ENCODE measurements at places on chromosomes 2 and 18.
A peak's percentile ranks its signal among the peaks of the same experiment; 100 is the strongest.

DNA sequence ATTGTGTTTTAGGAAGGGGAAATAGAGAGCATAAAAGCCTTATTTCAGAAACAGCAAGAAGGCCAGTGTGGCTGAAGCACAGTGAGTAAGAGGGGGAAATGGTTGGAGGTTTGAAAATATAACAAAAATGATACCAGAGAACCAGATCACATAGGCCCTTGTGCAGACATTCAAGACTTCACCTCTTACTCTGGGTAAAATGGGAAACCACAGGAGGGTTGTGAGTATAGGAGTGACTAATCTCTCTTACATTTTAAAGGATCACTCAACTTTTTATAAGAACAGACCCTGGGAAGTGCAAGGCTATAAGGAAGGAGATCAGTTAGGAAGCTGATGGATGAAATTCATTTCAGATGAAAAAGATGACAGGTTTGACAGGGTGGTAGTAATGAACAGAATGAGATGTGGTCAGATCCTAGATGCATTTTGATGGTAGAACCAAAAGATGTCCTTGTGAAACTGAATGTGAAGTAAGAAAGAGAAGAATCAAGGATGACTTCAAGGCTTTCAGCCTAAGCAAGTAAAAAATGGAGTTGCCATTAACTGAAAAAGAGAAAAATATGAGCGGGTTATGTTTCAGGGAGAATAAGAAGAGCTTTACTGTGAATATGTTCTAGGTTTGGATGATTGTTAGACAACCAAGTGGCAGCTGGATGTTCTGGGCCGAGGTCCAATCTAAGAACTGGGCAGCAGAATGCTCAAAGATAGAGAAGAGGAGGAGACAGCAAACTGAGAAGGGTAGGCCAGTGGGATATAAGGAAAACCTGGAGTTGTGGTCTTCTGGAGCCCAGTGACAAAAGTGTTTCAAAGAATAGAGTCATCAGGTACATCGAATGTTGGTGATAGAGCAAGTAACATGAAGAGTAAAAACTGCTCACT, 65.1 kb downstream of the USP40 start:
- no peak for DNase-seq

DNA sequence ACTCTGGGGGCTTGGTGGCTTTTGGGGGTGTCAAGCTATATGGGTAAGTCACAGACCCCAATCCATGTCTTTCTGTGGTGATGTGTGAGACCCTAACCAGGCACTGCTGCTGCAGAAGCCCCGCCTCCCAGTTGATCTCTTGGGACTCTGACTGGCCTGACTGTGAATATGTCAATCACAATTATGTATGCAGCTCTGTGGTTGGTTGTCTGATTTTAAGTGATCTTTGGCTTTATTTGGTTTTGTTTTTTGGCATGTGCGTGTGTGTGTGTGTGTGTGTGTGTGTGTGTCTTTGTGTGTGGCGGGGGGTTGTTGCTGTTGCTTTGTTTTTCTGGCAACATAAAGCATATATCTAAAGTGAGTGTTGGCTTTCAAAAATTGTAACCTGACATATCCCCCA, 78.5 kb upstream of the GLS start:
- peak; percentile 86 for DNase-seq

DNA sequence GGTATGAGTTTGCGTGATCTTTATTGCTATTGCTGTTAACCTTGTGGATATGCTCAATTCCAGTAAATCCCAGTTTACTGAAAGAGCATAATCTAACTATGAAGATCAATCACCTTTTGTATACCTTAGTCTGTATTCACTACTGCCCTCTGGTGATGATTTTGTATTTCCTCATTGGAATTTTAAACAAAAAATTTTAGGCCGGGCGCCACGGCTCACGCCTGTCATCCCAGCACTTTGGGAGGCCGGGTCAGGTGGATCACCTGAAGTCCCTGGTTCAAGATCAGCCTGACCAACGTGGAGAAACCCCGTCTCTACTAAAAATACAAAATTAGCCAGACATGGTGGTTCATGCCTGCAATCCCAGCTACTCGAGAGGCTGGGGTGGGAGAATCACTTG, 5.1 kb downstream of the COMMD1 start:
- DNase-seq, result peak; percentile 19

DNA sequence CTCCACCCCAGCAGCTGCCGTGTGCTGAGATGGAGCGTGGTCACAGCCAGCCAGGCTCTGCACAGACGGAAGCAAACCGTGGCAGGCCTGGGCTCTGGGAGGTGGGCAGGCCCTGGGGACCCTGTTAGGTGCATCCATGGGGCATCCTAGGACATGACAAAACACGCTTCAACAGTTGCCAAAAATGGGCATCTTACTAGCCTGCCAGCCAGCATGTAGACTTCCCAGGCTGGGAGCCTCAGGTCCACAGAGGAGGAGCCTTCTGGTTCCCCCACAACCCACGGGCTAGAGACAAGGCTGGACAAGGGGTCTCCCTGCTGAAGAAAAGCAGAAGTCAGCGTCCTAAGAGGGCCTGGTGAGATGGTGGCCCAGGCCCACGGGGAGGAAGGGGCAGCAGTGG, 139.5 kb downstream of the HDAC4 start:
- no peak for DNase-seq

DNA sequence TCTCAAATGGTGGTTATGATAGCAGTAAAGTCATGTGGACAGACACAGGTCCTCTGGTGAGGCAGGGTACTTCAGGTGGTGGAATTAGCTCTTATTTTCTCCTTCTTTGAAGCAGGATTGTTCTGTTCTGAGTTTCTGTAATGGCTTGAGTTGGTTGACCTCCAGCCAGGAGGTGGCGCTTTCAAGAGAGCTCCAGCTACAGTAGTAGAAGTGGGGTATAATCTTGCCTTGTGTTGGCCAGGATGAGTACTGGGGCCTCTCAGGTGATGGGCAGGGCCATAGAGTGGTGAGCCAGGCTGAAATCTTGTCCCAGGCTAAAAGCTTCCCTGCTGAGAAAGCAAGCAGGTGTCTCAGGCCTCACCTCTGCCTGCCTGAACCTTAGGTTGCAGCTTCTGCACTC, 52.5 kb upstream of the CSRNP3 start:
- no peak for DNase-seq

DNA sequence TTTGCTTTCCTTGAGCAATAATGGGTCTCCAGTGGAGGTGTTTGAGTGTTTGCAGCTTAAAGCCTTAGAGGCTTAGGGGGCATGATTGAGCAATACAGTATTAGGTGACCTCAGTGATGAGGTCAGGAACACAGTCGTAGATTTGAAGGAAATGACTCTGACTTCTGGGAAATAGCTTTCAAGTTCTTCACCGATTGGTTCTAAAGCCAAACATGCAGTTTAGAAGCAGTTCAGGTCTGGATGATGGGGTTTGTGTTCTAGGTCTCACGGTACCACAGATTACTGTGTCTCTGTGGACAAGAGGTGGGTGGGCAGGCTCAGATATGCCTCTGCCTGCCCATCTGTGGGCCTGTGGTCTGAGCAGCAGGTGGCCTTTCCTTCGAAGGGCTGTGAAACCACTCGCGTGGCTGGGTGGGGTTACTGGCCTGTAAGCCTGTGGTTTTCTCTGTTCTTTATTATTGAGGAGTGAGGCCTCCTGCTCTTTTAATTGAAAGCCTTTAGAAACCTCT, 7.8 kb downstream of the MTHFD2 start:
- DNase-seq, result peak; percentile 4

DNA sequence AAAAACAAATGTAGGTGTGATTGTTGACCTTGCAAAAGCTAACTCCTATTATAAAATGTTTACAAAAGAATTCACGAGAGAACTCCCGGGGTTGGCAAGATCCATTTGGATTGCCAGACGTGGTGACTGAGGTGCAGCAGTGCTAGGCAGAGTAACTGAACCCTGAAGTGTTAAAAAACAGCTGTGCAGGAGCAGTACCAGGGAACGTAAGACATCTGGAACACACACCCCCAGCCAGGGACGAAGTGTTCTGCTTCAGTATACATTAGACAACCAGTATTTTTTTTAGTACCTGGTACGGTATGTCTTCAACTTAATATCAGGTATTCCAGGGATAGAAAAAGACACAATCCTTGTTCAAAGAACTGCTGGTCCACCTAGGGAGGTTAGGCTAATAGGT, 272.1 kb upstream of the EPAS1 start:
- DNase-seq, result no peak

- no peak for DNase-seq
Observed at GRCh38 chr2:213787869-213788268, 503.6 kb downstream of the SPAG16 start.

DNA sequence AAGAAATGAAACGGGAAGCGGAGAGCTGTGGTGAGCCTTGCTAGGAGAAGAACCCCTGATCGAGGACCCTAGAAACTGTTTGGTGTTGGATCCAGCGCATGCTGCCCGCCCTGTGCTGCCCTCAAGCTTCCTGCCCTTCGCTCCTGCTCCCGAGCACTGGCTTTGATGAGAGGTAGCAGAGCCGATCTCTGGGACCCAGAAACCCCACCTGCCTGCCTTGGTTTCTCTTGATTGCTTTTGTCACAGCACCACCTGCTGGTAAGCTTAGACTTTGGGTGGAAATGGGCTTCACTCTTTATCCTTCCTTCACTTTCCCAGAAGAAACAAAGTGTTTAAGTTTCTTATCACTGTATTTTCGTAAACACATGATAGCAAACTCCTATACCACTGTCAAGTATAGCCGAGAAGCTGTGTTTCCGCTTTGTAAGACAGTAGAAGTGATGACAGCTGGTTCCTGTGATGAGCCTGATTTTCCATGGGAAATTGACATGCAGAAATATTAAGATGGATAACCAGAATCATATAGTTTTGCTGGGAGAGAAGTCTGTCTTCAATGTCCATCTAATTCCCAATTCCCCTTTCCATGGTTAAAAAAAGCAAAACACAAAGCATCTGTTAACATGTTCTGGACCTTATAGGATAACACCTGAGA, 267.4 kb downstream of the PHLPP1 start:
- DNase-seq, result peak; percentile 73

- peak; percentile 75 for DNase-seq
Observed at GRCh38 chr2:97740590-97741182, 27.3 kb downstream of the ZAP70 start.

DNA sequence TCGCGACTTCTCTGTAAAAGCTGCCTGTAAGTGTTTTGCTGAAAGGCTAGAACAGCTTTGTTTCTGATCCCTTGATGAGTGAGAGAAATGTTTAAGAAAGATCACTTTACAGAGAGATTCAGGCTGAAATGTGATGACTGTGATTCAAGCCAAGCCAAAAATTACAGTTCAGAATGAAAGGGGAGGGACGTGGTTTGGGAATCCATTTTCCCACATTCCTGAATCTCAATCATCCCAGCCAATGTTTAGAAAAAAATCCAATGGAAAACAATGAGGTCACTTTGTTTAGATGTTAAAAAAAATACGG, 416.7 kb downstream of the ARHGAP15 start:
- DNase-seq, result no peak

GRCh38 chr2:8671802-8672201, 10.1 kb upstream of the ID2 start:
- no peak for DNase-seq

GRCh38 chr2:177204417-177204816, 8.2 kb upstream of the HNRNPA3 start:
- DNase-seq, result no peak

DNA sequence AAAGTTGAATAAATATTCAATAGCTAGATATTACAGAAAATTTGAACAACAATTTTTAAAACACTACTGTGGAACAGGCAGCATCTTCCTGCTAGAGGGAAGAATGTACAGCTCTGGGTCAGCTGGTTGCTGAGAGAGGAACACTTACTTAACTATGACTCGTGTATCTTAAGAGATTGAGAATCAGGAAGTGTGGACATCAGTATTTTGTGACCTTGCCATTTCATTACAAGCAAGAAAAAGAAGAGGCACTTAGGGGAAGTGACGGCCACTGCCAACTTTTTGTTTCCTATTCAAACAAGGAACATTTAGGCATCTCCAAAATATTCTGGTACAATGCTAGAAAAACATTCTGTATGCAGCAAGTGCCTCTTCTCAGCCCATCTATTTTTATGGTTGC, 45.9 kb downstream of the ITPRID2 start:
- peak; percentile 5 for DNase-seq

DNA sequence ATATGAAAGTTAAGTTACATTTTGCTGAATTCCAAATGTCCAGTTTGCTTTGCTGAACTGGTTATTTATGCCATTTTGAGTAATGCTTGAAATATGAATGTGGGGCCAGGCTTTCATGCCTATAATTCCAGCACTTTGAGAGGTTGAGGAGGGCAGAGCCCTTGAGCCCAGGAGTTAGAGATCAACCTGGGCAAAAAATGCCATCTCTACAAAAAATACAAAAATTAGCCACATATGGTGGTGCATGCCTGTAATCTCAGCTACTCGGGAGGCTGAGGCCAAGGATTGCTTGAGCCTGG, 101.2 kb upstream of the ITGA6 start:
- no peak for DNase-seq

DNA sequence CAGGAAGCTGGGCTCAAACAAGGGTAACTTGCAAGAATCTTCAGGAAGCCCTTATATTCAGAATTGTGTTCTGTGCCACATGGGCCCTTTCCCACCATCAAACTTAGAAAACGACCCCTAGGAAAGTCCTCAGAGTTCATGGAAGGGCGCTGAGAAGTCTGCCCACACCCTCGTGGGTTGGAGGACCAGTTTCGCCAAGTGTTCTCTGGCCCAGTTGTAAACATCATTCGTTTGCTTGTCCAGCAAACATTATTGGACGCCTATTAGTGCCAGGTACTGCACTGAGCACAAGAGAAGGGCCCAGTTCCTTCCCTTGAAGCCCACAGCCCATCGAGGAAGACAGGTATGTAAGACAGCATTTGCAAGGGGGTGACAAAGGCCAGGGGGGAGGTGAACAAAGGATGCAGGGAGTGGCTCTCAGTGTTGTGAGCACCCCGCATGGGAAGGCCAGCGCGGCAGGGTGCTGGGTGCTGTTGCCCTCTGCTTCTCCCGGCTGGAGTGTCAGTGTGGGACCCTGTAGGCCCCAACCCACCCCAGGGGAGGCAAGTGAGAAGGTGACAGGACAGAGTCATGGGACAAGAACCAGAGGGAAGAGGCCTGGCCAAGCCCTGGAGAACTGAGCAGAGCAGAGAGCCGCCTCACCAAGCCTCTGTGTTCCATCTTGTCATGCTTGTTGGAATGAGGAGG, 60.2 kb upstream of the ALPP start:
- DNase-seq, result no peak

DNA sequence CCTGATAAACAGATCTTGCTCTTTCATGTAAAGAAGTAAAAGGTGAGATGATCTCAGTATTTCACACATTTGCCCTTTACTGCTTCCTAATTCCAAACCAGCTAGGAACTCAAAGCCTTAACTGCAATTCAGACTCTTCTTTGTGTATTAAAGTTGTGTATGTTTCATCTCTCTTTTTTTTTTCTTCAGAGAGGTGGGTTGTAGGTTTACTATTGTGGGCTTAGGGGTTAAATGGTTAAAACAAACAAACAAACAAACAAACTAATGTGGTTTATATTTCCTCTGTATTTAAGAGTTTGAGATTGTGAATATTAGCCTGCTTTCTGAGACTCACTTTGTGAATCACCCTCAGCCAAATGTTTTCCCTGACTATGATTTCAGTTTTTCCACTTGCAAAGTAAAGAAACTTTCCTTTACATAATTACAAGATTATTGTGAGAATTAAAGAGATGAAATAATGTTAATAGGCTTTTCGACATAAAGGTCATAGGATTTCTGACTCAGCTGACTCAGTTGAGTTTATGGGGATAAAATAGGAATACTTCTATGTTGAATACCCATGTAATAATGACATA, 2.8 kb downstream of the GULP1 start:
- peak; percentile 34 for DNase-seq
